ENCODE measurements at places on chromosomes 7 and 10.

DNA sequence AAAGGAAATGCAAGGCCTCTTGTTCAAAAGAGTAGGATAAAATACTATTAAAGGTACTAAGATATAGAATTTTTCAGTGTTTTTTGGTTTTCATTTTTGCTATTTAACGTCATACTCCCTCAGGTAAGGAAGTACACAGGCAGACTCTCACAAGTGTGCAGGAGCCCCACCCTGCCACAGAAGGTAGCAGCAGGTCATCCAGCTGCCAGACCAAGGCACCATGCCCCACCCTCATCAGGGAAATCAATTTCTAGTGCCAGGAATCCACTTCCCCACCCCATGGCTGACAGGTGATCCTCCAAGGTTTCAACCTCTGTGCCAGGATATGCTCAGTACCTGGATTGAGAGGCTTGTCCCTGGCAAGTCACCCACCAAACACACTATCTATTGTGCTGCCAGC, 712.9 kb downstream of the SORCS3 start:
- DNase-seq = no peak

- DNase-seq = no peak
Measured at GRCh38 chr7:143368387-143368786, 5.9 kb upstream of the FAM131B start.

GRCh38 chr10:24901686-24902399, 50.6 kb downstream of the PRTFDC1 start:
- DNase-seq = no peak

DNA sequence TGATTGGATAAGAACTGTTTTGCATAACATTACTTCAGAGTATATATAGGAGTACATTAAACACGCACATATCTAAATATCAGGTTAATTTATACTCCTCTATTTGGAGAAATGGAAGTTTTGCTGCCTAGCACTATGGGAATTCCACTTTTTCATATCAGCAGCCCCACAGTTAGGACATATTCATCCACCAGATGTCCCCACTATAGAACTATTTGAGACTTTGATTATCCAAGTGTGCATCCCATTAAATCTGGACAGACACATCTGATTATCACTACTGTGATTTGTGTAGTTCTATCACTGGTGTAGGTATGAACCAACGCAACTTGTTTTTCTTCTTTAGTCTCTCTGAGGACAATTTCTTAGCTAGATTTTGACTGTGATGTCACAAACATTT, 345.7 kb downstream of the THSD7A start:
- no peak for DNase-seq

- no peak for DNase-seq
Measured at GRCh38 chr7:151683615-151684407, 164.1 kb upstream of the RHEB start.

DNA sequence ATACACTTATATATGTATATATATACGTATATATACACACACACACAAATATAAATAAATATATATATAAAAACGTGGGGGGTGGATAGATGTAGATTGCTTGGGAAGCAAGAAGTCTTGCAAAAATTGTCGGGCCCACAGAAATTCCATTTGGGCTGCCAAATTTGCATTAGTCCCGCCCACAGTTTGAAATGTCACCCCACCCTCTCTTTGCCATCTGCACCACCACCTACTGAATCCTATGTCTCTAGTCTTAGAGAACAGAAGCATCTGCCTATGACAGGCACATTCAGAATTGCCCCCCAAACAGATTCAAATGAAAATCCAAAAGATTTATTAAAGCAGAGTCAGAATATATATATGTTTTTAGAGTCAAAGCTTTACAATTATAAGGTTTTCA, 25.6 kb upstream of the CACNA2D1 start:
- DNase-seq = no peak

DNA sequence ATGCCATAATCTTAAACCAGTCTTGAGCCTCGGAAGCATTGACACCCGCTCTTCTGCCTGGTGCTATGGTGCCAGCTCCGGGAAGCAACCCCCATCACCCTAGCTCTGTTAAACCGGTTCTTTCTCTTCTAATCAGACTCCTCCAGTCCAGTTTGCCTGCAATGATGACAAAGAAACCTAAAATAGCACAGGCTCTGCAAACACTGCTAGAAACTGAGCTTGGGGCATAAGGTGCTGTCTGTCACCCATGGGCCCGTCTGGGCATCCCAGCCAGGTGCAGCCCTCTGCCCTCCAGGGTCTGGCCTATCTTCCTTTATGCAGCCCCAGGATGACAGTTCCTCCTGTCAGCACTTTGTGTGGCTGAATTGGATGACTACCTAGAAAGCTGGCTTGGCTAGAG, 14.2 kb upstream of the CAMK2G start:
- DNase-seq = no peak

GRCh38 chr7:86958380-86958779, 101.1 kb downstream of the ELAPOR2 start:
- no peak for DNase-seq

DNA sequence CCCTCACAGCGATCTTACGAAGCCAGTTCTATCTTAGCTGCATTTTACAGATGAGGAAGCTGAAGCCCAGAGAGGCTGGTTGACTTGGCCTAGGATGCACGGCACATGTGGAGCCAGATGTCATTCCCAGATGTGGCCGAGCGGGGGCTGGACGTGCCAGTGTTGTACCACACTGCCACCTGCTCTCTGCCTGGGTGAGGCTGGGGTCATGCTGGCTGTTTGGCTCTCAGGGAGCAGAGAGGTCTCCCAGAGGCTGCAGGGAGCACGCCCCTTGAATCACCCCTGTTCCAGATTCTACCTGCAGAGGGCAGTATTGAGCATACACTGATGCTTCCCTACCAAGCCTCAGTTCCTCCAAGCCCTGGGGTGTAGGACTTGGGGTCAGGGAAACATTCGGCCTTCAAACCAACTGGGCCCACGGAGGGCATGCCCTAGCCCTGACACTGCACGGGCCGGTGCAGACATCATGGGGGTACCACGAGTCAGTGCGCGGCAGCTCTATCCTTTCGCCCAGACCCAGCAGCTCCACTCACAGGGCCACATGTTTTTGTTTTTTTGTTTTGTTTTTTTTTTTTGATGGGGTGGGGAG, 3.8 kb upstream of the GTF2IRD1 start:
- DNase-seq = peak; percentile 27

DNA sequence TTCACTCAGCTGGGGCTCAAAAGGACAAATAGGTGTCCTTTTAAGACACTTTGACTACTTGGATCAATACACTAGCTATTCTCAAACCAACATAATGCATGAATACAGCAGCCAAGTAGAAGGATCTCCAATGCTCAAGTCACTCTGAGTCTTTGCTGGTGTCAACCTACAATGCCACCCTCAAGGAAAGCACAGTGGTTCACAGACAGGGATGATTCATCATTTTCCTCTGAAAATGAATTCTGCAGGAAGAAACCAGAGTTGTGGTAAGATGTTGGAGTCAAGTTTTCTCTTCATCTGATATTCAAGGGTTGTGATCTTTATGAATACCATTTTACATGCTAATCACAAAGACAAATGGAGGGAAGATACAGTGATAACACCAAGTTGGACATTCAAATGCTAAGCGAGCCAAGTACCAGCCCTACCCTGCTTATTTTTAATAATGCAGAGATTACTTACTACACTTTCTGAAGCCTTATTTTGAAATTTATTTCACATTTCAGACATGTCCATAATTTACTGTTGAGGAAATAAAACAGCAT, 143.1 kb upstream of the FGFR2 start:
- no peak for DNase-seq

DNA sequence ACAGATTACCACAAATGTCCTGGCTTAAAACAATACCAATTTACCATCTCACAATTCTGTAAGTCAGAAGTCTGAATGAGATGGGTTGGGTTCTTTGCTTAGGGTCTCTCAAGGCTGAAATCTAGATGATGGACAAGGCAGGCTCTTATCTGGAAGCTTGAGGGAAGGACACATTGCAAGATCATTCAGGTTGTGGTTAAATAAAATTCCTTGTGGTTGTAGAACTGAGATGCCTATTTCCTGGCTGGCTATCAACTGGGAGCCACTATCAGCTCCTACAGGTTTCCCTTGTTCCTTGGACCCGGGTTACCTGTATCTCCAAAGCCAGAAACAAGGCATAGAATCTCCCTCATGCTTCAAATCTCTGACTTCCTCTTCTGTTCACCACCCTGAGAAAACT, 148.4 kb downstream of the MDFIC start:
- DNase-seq = no peak

DNA sequence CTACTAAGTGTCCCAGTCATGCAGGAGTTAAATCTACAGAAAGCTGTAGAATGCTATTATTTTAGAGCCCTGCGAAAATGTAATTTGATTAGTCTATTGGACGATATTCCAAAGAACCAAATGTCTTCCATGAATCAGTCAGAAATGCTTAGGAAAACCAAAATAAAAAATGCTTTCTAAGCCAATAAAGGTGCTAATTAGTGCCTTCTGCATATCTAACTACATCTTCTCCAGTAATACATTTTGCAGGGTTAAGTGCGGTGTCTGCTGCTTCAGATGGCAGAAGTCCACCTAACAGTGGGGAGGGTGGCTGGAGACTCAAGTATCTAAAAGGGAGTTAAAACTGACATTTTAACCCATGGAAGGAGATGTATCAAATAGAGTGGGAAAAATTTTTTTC, 50.1 kb downstream of the ITPRID1 start:
- no peak for DNase-seq

GRCh38 chr7:99363286-99363685, 11.2 kb upstream of the ARPC1B start:
- DNase-seq = no peak

DNA sequence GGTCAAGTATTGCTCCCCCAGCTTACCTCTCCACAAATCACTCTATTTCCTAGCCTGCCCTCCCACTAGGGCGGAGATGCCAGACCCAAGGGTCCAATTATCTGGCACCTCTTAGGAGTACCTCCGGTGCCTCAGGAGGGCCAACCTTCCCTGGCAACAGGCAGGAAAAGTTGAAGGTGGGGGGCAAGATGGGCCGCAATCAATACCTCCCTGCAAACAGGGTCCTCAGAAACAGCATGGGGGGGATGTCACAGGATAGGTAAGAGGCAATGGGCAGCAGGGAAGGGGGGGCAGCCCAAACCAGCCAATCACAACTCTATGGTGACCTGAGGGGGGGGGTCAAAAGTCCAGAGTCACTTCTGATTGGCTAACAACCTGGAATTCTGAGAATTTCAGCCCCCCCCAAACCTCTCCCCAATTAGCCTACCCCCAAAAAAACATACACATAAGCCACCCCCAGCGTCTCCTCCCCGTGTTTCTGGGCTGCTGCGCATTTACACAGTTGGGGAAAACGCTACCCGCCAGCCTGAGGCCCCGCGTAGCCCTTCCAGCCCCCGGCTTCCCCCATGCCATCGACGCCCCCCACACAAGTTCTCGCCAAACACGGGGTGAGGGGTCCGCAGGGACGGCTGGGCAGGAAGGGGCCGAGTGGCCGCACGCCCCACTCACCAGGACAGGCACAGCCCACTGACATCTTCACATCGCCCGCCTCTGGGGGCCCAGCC, 589 bp downstream of the LDB1 start:
- no peak for DNase-seq

DNA sequence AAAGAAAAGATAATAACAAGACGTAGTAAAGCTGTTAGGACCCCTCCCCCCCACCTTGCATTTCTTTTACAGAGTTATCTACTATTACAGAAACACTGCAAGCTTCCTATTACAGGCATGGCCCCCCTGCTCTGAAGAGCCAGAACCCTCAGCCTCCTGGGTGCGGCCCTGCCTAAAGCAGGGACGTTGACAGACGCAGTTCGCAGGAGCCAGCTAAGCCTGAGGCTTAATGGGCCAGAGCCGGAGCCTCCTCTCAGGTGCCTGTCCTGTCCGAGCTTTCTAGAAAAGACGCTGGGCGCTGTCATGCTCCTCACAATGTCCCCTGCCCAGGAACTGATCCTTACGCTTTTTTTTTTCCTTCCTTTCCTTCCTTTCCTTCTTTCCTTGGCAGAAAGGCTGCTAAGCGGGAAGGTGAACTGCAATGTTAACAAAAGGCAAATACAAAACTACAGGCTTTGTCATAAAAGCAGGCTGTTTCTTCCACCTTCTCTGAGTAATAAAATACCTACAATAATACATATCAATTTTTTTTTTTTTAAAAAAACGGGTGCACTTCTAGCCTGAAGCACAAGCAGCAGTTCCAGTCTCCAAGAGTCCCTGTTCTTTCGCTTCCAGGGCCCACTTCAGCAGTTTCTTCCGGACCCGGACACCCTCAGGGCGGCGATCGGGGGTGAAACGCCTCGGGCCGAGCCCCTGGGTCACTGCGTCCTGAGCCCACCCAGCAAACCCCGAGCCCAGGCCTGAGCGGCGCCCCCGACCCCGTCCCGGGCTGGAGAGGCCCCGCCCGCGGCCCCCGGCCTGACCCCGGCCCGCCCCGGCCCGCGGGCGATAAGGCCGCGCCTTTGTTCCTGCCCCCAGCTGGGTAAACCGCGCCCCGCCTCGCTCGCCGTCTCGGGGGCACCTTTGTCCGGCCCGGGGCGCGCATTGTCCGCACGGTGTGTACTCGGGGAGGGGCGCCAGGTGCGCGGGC, 11.2 kb downstream of the MNX1 start:
- DNase-seq = no peak

- DNase-seq = no peak
Measured at GRCh38 chr7:55288070-55288824, 76.9 kb upstream of the LANCL2 start.

DNA sequence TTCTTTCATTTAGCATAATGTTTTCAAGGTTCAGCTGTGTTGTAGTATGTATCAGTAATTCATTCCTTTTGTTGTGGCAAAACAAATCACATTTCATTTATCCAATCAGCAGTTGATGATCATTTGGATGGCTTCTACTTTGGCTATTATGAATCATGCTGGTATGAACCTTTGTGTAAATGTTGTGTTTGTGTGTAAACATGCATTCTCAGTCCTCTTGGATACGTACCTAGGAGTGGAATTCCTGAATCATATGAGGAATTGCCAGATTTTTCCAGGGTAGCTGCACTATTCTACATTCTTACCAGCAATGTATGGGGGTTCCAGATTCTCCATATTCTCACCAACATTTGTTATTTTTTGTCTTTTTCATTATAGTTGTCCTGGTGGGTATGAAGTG, 578.5 kb upstream of the MKI67 start:
- DNase-seq = no peak

DNA sequence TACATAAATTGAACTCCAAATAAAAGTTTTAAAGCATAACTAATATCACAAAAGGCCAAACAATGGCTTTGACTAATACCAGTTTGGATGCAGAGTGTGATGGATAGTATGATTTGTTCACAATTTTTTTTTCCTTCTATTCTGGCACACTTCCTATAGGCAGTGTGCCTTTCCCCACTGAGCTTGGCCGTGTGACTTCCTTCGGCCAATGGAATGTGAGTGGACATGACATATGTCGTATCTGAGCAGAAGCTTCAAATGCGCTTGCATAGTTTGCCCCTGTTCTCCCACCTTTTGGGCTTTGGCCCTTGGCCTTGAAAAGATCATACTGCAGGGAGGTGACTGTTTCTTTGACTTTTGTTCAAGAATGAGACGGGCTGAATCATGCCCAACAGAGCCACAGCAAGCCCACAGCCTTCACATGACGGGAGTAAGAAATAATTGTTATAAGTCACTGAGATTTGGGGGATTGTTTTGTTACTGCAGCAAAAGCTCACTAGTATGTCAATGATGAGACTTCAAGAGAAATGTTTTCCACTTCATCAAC, 279.9 kb upstream of the NEBL start:
- DNase-seq = no peak

All from stimulated activated CD4-positive, alpha-beta T cell treated with anti-CD3 and anti-CD28 coated beads, Interleukin-1b, Interleukin-23, amount 100 ng/mL, for 1 hour (primary cell).